ENCODE measurements at places on chromosomes 5 and 9.

GRCh38 chr5:14415698-14416074 is 165.9 kb upstream of the OTULINL start:
- DNase-seq: no peak

GRCh38 chr5:163362840-163363371 is 74.5 kb upstream of the CCNG1 start:
- DNase-seq: no peak

DNA sequence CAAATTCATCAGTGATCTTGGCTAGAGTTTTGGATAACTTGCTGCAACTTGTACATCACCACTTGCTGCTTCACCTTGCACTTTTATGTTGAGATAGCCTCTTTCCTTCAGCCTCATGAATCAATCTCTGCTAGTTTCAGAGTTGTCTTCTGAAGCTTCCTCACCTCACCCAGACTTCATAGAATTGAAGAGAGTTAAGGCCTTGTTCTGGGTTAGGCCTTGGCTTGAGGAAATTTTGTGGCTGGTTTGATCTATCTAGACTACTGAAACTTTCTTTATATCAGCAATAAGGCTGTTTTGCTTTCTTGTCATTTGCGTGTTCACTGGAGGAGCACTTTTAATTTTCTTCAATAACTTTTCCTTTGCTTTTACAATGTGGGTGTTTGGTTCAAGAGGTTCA is 12.8 kb downstream of the FER start:
- DNase-seq: no peak

- no peak for DNase-seq
Measured at GRCh38 chr5:1502737-1503120, 21.0 kb downstream of the LPCAT1 start.

- no peak for DNase-seq
Measured at GRCh38 chr5:173697931-173698579, 81.6 kb upstream of the BOD1 start.

DNA sequence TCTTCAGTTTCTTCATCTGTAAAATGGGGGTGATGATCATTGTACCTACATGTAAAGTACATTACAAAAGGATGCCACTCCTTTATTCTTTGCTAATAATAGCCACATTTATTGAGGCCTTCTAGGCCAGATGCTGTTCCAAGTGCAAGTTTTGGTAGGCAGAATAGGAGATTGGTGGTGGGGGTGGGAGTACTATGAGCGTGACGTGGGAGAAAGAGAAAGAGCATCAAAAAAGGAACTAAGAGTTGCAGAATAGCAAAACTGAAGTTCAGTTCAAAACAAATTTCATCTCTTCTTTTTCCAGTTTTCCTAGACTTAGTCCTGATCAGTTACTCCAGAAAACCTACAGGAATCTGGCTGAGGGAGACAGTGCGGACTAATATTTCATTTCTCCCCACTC is 174.1 kb downstream of the SNX18 start:
- no peak for DNase-seq

- DNase-seq: no peak
Measured at GRCh38 chr5:108797396-108797795, 49.7 kb downstream of the FER start.

GRCh38 chr5:174504266-174504726 is 220.1 kb upstream of the MSX2 start:
- no peak for DNase-seq

DNA sequence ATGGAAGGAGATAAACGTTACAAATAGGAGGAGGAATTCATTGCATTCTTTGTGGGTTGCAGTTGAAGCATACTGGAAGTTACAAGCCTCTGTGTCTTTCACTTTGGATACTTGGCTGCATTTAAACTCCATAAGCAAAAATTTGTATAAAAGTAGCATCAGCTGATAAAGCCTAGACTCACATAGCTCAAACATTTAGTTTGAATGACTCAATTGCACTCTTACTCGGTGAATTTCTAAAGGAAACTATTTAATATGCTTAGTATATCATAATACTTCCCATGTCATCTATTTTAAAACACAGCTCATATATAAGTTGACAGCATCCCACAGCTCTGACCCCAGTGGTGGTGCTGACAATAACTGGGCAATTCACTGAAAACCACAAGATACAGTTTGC is 596.6 kb upstream of the ZNF608 start:
- no peak for DNase-seq

DNA sequence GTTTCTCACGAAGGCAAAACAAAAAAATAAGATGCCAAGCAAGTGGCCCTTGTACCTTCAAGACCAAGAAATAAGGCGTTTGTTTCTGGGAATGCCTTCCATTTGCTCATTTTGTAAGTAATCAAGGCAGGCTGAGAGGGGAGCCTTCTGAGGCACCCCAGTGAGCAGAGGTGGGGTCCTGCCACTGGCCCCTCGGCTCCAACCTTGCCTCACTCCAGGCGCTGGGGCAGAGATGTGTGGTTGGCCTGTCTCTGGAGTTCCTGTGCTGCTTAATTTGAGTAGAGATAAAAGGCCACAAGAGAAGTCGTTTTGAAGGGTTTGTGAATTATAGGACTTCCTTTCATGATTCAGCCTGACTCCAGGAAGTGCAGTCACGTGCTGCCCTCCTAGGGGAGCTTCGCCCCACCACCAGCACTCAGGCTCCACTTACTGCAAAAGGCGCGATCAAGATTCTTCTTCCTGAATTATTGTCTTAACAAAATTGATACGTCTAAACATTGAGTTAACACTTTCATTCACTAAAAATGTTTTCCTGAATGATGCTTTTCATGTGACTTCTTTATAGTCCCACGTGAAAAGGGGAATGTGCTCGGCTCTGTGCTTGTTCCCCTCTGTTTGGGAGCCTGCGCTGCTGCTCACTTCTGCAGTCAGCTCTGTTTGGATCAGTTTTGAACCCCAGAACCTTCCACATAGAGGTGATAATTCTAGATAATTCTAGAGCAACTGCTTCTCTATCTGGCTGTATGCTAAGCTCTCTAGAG is 13.7 kb downstream of the SYK start:
- no peak for DNase-seq

GRCh38 chr5:132662925-132663770 is 5.2 kb downstream of the IL13 start:
- DNase-seq: no peak

DNA sequence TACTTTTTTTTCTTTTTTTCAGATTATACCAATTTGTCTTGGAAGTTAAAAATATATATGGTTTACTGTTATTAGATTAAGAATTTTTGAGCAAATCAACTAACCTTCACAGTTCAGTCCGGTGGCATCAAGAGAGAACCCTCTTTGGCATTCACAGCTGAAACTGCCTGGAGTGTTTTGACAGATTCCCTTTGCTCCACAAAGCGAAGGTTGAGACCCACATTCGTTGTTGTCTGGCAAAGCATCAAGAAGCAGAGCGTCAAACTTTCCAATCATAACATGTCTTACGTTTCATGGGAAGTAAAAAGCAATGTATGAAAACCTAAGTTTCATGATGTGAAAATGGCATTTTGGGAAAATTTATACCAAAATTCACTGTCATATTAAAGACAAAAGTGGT is 190.2 kb downstream of the SLC12A2 start:
- DNase-seq: no peak

- no peak for DNase-seq
Measured at GRCh38 chr9:114893221-114894010, 37.0 kb downstream of the TNFSF8 start.

- no peak for DNase-seq
Measured at GRCh38 chr9:130197386-130197785, 25.2 kb downstream of the NCS1 start.

- no peak for DNase-seq
Measured at GRCh38 chr5:68071282-68071632, 144.3 kb upstream of the PIK3R1 start.

DNA sequence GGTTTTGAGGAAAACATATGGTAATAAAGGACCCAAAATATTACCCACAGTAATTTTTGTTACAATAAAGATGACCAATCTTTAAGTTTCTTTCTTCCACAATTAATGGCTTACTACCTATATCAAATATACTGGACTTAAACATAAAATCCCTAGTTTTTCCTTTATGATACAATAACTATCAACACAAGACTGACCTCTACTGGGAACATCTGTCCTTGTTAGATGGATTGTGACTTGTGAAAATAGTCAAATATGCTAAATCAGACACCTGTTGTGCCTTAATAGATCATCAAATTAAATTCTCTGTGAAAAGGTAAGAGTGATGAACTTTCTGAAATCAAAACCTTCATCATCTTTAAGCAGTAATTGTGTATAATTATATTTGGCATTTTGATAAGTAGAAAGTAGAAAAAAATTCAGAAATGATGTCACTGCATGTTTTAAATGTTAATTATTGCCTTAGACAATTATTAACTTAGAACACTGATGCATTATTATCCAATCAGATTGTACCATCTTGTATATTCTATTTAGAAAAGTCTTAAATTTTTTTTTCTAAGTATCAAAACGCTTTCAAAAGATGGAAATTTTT is 113.6 kb downstream of the DEPDC1B start:
- no peak for DNase-seq

DNA sequence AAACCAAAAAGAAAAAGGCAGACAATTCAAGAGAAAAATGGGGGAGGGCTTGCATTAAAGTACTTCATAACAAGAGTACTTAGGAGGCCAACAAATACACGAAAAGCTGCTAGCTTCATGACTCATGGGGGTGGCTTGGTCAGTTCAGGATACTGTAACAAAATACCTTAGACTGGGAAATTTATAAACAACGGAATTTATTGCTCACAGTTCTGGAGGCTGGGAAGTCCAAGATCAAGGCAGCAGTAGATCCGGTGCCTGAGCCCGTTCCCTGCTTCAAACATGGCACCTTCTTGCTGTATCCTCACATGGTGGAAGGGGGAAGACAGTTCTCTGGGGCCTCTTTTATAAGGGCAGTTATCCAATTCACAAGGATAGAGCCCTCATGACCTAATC is 111.4 kb downstream of the C9orf50 start:
- no peak for DNase-seq

DNA sequence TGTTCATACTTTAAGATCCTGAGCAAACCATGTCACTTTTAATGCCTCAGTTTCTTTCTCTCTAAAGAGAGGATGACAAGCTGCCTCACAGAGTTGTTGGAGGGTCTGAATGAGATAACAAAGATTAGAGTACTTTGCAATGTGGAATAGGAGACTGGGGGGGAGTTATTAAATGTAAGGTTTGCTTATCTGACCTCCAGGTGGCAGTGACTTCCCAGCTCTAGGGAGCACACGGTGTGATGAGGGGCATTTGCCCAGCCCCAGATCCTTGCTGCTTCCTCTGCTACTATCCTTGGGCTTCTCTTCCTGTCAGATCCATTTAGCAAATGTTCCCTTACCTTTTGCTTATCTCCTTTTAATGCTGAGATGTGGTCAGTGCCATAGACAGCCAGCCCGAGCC is 30.7 kb downstream of the ENHO start:
- no peak for DNase-seq

DNA sequence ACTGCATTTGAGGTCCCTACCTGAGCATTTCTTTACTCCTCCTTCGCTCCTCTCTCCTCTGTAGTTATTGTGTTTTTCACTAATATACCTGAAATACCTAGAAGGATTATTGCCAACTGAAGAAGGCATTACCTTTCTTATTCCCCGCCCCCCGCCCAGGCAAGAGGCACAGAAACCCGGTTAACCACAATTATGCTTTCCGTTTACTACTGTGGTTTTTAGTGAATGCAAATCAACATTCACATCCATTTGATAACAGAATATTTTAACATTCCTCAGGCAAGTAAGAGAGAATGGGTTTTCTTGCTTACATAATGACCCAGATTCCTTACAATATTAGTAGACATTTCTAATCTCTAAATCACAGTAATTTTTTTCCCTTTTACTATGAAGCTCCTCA is 136.9 kb downstream of the PCSK5 start:
- DNase-seq: no peak

- no peak for DNase-seq
Measured at GRCh38 chr5:130795037-130795436, 370.0 kb downstream of the HINT1 start.

- DNase-seq: no peak
Measured at GRCh38 chr9:135820661-135821060, 86.7 kb downstream of the CAMSAP1 start.

GRCh38 chr5:173592050-173592669 is 24.3 kb downstream of the BOD1 start:
- DNase-seq: no peak

- no peak for DNase-seq
Measured at GRCh38 chr5:138078006-138078643, 5.7 kb upstream of the WNT8A start.

- no peak for DNase-seq
Measured at GRCh38 chr5:154367101-154367500, 78.7 kb upstream of the SAP30L start.

DNA sequence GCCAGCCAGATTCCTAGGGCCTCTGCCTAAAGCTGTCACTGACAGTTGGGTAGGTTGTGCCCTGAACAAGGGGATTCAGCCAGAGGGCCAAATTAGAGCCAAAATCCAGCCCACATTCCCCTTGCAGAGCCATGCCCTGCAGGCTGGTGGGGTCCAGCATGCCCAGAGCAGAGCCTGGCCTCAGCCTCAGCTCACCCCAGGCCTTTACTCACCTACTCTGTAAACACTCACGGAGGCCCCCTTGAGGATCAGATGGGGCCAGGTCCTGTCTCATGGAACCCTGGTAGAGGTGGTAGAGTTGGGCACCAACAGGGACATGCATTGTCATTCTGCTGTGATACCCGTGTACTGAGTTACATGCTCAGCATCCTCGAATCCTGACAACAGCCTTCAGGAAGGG is 74.9 kb downstream of the LMX1B start:
- no peak for DNase-seq

DNA sequence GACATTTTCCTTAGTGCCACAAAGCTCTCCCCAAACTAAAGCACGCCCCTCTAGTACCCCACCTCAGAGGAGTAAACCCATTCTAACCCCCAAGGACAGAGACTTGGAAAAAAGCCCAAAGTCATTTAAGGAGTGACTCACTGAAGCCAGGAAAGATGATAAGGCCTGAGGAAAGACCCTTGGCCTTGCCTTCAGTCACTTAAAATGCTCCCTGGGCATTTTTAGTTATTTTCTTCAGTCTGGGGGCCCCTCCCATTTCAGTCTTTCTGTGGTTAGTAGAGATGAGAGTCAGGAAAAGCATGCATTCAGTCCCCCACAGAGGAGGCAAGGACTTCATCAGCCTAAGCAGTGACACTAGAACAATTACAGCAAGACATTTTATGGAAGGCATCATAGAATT is 13.7 kb upstream of the TLX3 start:
- DNase-seq: no peak

Measured in Caco-2 (cell line).